ENCODE measurements at places on chromosomes 6 and 20. TPM values are rescaled to one million over a fixed set of nuclear protein-coding genes. Genes with fewer than 3 reads are reported as not detected.

The HS3ST5 gene
- total RNA-seq = 0.27 TPM

The SLC24A3 gene
- 4.6 TPM for total RNA-seq

The EPPIN gene
- not detected for total RNA-seq

The DAAM2 gene
- 20.8 TPM for total RNA-seq

The FAM162B gene
- not detected for total RNA-seq

The MACROD2 gene
- 33.0 TPM for total RNA-seq

The CPNE5 gene
- 3.0 TPM for total RNA-seq

The NINL gene
- total RNA-seq = 7.4 TPM

The MYT1 gene
- total RNA-seq = 0.55 TPM

The MCUR1 gene
- total RNA-seq = 31.5 TPM

The SLC35D3 gene
- not detected for total RNA-seq

The RAET1E gene
- total RNA-seq = not detected

The ANKRD66 gene
- not detected for total RNA-seq

The ENPP5 gene
- total RNA-seq = 5.5 TPM

The GPX5 gene
- not detected for total RNA-seq

The PNLDC1 gene
- total RNA-seq = not detected

The DDX43 gene
- not detected for total RNA-seq

The MAP7 gene
- 61.3 TPM for total RNA-seq

The KCNQ2 gene
- total RNA-seq = 0.41 TPM

The ASIP gene
- total RNA-seq = not detected

The RSPH9 gene
- total RNA-seq = not detected

The GRM1 gene
- not detected for total RNA-seq

The TCP11 gene
- total RNA-seq = not detected

The LY6G5C gene
- not detected for total RNA-seq

The C2 gene
- total RNA-seq = 7.5 TPM

The ZC3H12D gene
- 11.2 TPM for total RNA-seq

The TNFRSF6B gene
- 13.7 TPM for total RNA-seq

The PSORS1C1 gene
- total RNA-seq = 17.2 TPM

Data from transverse colon (tissue), 4 donors.